CD4-positive, alpha-beta T cell treated with Interleukin-4 for 4 hours (primary cell): ENCODE measurements at places on chromosomes 12 and 14.

DNA sequence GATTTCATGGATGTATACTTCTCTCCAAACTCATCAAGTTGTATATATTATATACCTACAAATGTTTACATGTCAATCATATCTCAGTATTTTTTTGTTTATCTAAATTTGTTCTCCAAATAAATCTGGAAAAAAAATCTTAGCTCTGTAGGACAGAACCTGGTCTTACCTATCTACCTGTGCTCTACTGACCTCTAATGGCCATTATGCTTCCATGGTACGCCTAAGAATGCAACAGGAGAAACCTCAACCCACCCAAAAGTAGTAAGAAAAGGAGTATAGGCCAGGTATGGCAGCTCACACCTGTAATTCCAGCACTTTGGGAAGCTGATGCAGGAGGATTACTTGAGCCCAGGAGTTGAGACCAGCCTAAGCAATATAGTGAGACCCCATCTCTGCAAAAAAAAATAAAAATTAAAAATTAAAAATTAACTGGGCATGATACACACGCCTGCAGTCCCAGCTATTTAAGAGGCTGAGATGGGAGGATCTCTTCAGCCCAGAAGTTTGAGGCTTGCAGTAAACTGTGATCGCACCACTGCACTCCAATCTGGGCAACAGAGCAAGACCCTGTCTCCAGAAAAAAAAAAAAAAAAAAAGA, 8.7 kb downstream of the OR11H4 start:
- DNase-seq: no peak

GRCh38 chr14:64960762-64961276, 11.3 kb downstream of the RAB15 start:
- DNase-seq: no peak

DNA sequence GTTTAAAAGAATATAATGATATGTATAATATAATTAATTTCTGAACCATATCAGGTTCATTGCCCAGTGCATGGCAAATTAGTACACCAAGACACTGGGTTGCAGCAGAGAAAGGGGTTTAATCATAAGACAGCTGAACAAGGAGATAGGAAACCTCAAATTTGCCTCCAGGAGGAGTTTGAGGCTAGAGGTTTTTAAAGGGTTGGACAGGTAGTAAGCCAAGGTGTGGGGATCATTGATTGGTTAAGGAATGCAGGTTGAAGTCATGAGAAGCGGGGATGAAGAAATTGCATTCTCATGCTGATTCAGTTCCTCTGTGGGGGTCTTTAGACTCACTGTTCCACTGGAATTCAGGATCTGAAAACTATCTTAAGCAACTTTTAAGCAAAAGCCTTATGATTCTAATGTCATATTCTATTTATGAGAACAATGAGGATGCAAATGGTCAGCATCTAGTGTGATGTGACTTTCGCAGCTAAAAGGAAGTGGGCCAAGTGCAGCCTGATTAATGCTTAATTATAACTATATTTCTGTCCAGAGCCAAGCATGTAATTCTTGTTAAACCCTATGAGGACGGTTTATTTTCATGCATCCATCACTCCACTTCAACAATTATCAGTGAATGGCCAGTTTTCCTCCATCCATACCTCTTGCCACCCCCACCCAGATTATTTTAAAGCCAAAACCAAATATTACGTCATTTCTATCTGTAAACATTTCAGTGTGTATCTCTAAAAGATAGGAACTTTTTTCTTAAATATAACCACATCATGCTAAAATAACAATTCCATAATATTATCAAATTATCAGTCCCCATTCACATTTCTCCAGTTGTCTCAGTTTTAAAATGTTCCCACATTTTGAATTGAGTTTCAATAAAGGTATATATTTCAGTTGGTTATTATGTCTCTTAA, 14.9 kb downstream of the RNF212B start:
- no peak for DNase-seq

GRCh38 chr12:45655186-45655585, 74.3 kb upstream of the ARID2 start:
- peak; percentile 59 for DNase-seq

GRCh38 chr12:112611908-112612307, 179.6 kb upstream of the RPH3A start:
- no peak for DNase-seq

- DNase-seq: no peak
These were observed 4.1 kb upstream of the PLEK2 start for GRCh38 chr14:67416085-67416484.

DNA sequence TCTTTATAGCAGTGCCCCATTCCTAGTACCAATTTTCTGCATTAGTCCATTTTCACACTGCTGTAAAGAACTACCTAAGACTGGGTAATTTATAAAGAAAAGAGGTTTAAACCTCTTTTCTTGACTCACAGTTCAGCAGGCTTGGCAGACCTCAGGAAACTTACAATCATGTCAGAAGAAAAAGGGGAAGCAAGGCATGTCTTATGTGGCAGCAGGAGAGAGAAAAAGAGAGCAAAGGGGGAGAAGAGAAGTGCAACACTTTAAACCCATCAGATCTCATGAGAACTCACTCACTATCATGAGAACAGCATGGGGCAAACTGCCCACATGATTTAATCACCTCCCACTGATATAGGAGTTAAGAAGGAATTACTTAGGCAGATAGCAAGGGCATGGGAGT, 101.6 kb upstream of the PLEKHG7 start:
- no peak for DNase-seq

- no peak for DNase-seq
These were observed 90.4 kb downstream of the CRACR2A start for GRCh38 chr12:3662521-3662921.

GRCh38 chr12:9813821-9814798, 13.2 kb upstream of the KLRF1 start:
- DNase-seq: peak; percentile 91
